ENCODE measurements at places on chromosomes 11 and 22. TPM values are rescaled to one million over a fixed set of nuclear protein-coding genes. Genes with fewer than 3 reads are reported as not detected.

Gene RAPSN
- total RNA-seq = 0.22 TPM

Gene INPPL1
- total RNA-seq = 96.9 TPM

Gene NUP98
- total RNA-seq = 104 TPM

Gene MPEG1
- not detected for total RNA-seq

Gene CASTOR1
- total RNA-seq = 3.6 TPM

Gene IGHMBP2
- total RNA-seq = 24.4 TPM

DNA sequence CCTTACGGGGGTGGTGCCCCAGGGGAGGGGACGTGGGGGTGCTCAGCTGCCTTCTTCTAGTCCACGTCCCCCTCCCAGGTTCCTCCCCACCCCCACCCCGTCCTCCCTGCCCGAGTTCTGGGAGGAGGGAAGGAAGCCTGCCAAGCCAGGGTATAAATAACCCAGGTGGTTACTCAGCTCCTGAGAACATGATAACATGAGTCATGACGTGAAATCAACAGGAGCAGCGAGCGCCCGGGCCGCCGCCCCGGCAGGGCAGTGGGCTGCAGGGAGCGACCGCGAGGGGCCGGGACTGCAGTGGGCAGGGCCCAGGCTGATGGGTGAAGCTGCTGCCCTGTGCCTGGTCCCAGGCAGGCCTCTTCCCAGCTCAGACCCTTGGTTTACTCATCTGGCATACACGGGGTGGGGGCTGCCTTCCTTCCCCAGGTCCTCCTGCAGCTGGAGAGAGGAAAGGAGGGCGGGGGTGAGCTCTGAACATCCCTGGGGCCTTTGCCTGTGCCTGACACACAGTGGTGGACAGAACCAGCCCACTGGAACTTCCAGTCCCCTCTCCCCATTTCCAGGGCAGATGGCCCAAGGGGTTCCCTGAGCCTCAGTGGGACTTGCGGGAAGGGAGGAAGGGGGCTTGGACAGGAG, 8.8 kb upstream of the PDGFB start:
- H3K4me1 ChIP-seq = peaks cover 29% of the 10 kb centered on the region
- DNase-seq = peak; percentile 74
- no peak overlapping the region for H3K27ac ChIP-seq
- H3K36me3 ChIP-seq = no peaks in the 10 kb centered on the region

- no peak overlapping the region for H3K4me3 ChIP-seq
- DNase-seq = no peak
- H3K27me3 ChIP-seq = no peaks in the 10 kb centered on the region
These were observed 59.6 kb downstream of the MTNR1B start for GRCh38 chr11:93028960-93029522.

GRCh38 chr22:48755059-48755949, 1072.4 kb downstream of the BRD1 start:
- no peak overlapping the region for H3K27ac ChIP-seq
- no peak for DNase-seq
- no peaks in the 10 kb centered on the region for H3K4me1 ChIP-seq
- no peaks in the 10 kb centered on the region for H3K36me3 ChIP-seq

GRCh38 chr22:44373234-44373633, 60.5 kb upstream of the SHISAL1 start:
- no peaks in the 10 kb centered on the region for H3K4me1 ChIP-seq
- DNase-seq = no peak
- no peak overlapping the region for H3K27ac ChIP-seq
- peaks cover 4% of the 10 kb centered on the region for H3K27me3 ChIP-seq
- peaks cover 8% of the 10 kb centered on the region for H3K36me3 ChIP-seq

GRCh38 chr22:50569041-50569459, 6.3 kb upstream of the SYCE3 start:
- H3K4me3 ChIP-seq = no peak overlapping the region
- no peak for DNase-seq
- peaks cover 19% of the 10 kb centered on the region for H3K36me3 ChIP-seq

DNA sequence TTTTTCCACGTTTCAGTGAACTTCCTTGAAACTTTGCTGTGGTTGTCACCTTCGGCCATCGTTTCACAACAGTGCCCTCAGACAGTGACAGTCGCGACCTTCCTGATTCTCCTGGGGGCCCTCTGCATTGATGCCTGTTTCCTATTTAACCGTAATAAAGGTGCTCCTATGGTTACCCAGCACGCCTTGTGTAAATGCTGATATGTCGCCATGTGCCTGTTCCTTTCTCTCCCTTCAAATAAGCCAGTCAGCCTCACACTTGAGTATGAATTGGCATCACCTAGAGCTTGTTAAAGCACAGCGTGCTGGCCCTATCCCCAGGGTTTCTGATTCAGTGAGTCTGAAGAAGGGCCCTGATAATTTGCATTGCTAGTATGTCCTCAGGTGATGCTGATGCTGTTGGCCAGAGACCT, 104.8 kb downstream of the MICAL2 start:
- H3K27me3 ChIP-seq = no peaks in the 10 kb centered on the region
- DNase-seq = no peak
- H3K4me3 ChIP-seq = no peak overlapping the region
- H3K27ac ChIP-seq = no peak overlapping the region

DNA sequence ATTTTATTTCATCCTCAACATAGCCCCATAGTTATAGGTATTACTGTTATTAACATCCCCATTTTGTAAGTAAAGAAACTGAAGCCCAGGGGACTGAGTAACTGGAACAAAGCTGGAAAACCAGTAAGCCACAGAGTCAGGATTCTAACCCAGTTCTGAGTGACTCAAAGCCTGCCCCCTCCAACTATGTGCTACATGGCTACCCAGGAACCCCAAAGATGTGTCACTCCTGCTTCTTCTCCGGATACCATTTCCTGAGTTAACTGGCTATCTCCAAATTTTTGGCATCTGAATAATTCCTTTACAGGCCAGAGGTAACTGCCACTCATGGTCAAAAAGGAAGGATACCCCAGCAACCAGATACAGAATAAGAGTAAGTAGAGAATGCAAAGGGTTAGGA, 43.6 kb downstream of the TENM4 start:
- H3K4me3 ChIP-seq = no peak overlapping the region
- H3K4me1 ChIP-seq = no peaks in the 10 kb centered on the region
- DNase-seq = no peak
- H3K27ac ChIP-seq = no peak overlapping the region

DNA sequence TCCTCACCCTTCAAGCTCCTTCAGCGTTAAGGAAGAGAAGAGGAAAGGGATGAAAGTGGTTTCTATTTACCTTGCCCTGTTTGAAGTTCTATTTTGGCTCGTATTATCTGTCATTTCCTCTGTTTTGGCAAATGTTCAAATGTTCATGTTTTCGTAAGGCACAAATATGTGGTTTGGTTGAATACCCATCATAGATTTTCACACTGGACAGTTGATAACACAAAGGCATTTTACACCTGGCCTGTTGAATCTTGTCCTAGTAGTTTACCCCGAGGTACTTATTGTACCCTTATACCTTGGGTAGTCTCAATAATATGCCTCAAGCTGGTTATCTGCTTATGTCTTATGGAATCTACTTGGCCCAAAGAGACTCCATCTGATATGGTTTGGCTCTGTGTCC, 706.9 kb downstream of the METTL15 start:
- no peaks in the 10 kb centered on the region for H3K27me3 ChIP-seq
- H3K27ac ChIP-seq = no peak overlapping the region
- H3K4me1 ChIP-seq = no peaks in the 10 kb centered on the region
- no peak for DNase-seq
- no peaks in the 10 kb centered on the region for H3K36me3 ChIP-seq
